Fibroblast of skin of abdomen (primary cell): ENCODE measurements at places on chromosomes 4 and X.

DNA sequence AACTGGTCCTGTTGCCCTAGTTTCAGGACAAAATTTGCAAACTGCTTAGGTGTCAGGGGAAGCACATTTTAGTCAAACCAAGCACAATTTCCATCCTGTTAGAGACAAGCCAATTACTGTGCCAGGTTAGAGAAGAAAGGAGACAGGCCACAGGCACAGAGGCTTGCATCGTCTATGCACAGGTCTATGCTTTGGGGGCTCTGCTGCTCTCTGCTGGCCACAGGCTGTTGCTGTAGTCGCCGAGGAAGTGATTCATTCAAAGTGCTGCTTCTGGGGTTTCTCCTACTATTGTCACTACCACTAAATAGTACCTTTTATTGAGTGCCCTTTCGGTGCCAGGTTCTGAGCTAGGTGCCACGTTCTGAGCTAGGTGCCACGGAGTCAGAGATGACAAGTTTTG is 45.5 kb downstream of the VGLL1 start:
- peak; percentile 29 for DNase-seq

DNA sequence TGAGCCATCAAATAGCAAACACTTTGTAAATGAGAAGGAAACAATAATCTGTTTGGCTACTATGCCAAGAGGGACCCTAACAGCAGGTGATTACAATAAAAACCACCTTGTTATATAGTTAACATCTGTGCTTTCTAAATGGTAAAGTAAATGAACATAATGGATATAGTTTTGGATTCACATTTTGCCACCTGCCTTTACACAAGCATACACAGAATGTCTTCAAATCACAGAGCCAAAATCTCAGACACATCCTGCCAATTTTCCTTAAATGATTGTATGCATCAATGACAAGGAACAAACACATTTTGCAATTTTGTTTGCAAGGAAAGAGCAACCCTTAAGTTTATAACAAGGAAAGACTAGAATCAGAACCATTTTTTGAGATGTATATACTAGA is 334.2 kb downstream of the FSTL5 start:
- DNase-seq: no peak

DNA sequence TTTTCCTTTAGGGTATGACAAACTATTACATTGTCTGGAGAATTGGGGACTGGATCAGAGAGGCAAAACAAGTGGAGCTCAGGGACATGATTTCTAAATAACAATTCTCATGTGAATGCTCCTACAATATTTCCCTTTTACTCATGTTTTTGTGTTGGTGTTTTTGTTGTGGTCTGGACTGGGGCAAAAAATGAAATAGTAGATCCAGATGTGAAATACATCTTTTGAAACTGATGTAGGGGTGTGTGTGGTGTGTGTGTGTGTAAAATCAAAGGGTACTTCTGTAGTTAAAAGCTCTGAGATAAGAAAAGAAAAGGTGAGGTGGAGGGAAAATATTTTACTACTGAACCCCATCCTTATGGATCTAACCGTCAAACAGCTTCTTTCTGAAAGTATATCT is 188.4 kb upstream of the RPL34 start:
- DNase-seq: no peak

DNA sequence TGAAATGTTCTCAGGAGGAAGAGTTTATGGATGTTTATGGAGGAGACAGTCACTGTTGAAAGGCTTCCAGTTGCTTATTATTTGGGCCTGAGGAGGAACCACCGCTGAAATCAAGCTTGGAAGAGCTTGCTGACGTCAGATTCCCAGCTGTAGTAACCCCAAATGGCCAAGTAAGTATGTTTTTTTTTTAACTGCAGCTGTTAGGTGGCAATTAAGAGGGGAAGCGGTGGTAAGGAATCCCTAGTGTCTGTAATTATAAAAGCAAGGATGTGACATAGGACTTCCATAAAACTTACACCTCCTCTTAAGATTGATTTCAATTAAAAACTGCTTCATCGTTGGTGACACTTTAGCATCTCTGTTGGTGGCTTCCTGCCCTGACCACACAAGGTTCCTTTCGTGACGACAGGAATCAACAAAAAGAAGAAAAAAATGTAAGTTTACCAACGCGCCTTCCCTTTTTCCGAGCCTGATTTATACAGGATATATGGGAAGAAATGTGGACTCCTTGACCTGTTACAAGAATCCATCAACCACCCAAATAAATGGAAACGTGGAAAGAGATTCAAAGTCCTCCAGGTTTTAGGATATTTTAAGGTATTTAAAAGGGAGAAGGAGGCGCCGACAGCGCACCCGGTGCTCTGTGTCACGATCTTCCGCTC is 884 bp downstream of the RELL1 start:
- peak; percentile 49 for DNase-seq

- DNase-seq: no peak
Observed at GRCh38 chr4:176052744-176053143, 12.9 kb upstream of the WDR17 start.

GRCh38 chr4:47531241-47531953 is 46.3 kb downstream of the ATP10D start:
- peak; percentile 85 for DNase-seq

- DNase-seq: no peak
Observed at GRCh38 chr4:122663291-122663690, 42.4 kb upstream of the IL21 start.

- DNase-seq: peak; percentile 58
Observed at GRCh38 chr4:26217961-26218676, 102.7 kb upstream of the RBPJ start.

DNA sequence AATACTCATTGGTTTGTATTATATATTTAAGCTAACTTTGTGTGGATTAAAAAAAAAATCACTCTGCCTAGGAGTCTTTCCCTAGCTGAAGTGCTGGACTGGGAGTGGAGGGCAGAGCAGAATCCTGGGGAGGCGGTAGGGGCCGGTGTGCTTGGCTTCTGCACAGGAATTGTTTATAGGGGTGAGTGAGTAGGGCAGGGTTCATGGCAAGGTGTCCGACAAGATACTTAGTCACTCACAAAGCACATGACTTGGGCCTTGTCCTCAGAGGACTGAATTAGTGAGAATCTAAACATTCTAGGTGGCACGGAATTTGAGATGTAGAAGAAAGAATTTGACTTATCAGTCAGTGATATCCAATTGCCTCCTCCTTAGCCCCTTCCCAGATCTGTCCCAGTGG is 32.2 kb downstream of the FNIP2 start:
- no peak for DNase-seq

GRCh38 chr4:42855779-42856178 is 36.7 kb upstream of the GRXCR1 start:
- DNase-seq: no peak

DNA sequence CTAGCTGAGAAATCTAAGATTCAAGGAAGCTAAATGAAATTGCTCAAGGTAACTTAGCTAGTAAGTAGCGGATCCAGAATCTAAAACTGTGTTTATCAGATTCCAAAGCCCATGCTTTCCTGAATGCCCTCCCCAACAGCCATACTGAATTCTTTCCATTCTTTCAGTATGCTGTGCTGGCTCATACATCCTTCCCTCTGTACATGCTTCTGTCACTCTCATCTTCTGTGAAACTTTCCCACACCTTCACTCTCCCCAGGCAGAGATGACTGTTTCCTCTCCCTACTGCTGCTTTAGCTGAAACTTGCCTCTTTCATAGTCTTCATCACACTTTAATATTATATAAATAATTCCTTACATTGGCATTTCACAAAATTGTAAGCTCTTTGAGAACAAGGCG is 39.3 kb upstream of the SMARCAD1 start:
- DNase-seq: no peak

DNA sequence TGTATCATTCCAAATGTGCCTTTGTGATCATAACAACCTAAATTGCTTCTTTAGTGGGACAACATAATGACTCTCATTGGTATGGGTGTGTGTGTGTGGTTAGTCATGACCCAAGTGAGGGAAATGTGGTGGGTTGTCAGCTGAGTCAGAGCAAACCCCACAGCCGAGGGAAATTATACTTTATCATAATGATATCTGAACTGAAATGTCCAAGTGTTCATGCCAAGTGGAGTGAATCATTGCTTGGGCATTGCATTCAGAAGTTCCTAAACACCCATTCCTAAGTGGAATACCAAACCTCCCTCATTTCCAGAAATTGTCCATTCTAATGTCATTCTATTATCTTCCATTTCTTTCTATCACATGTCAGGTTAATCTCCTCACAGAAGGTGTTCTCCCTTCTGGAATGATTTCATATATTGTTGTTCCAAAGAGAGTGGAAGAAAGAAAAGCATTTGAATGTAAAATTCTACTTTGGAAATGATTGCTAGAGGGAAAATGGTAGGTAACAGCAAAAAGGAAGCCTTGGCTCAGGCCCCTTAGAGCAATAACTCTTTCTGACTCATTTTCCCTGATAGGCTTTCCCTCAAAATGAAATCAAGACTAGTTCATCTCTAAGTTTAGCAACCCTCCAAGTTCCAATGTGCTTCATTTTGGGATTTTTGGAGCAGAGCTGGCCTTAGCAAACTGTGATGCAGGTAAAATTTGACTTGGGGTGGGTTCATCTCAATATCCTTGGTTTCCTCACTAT is 230.7 kb upstream of the KCNIP4 start:
- peak; percentile 91 for DNase-seq

DNA sequence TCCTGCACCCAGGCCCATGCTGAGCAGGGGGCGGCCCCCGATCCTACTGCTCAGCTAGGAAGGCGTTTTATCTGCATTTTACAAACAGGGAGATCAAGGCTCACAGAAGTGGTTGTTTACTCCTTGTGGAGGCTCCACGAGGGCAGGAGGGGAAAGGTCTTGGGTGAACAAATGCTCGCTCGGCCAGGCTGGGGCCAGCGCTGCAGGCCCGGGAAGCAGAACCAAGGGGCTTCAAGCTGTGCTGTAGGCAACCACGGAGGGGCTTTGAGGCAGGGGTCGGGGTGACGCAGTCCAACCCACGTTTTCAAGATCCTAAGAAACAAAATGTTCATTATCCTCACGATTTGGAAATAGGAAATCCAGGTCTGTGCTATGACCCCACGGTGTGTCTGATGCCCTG is 125.8 kb downstream of the HMX1 start:
- no peak for DNase-seq

DNA sequence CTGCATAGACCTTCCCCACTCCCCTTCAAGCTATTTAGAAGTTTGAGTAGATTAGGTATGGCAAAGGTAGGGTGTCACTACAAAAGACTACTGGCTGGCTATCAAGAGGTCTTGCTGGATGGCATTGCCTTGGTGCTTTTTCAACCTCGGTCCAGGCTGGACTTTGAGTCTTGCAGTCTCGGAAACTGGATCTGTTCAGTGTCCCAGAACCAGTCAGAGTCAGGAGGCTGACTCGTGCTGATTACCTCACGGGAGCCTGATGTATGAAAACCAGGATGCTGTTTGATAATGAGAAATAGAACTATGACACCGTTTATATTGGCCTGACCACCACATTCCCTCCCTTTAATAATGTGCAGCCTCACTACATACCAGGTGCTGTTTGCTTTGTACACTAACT is 2.7 kb upstream of the PHKA1 start:
- DNase-seq: no peak

DNA sequence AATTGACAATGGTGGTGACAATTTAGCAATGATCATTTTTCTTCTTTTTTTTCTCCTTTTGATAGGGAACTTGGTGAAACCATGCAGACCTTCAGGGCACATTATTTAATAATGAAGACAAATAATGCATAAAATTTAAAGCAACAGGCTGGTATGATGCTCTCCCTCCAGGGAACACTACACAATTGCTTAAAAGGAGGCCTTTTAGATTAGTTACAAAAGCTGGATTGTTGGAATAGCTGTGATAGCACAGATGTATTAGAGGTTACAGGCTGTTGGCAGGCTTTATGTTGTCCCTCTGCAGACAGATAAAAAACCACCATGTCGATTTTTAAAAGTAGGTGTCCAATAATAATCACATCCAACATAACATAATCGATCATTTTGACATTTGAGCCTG is 307.0 kb downstream of the ADGRL3 start:
- no peak for DNase-seq

DNA sequence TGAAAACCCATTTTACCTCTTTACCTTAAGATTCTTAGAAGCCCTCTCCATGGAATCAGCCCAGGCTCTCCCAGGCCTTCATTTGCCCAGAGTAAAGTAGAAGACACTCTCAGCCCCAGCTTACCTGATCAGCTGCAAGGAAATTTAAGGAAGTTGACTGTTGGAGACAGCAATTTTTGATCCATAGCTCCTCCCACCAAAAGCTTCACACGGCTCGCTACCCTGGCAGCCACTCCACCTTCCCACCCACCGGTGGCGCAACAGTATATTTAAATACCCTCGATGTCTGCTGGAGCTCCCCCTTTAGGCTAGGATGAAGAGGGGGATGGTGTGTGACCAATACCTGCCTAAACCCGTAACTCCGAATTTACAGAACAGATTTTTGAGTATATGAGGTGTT is 75.4 kb downstream of the MBNL3 start:
- DNase-seq: no peak

DNA sequence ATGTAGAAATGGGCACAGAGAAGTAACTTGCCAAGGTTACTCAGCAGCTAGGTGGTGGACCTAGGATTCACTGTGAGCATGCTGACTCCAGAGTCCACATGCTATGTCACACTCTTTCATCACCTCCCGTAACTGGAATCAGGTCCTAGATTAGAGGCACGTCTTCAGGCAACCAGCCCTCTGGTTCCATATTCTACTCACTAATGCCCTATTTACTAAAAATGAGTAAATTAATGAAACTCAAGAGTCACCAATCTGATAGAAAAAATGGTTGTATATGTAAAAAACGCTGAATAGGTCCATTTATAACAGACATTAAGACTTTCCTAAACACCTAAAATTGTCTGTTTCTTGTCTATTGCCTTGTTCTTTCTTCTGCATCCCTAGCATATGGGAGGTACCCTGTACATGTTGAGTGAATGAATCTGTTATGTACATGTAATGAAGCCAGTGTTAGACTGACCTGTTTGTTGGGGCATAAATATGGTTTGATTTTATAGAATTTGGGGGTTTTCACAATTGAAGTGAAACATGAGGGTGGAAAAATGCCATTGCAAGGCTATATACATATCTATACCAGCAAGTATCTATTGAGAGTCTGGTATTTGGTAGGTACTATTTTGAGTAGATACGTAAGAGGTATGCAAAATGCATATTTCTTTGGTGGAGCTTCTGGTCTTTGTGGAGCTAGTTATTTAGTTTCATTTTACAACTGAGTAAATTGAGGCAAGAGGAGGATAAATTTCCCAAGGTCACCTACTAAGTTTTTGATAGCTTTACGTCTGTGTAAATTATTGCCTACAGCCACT is 7.5 kb upstream of the RUFY3 start:
- DNase-seq: no peak

- no peak for DNase-seq
Observed at GRCh38 chr4:36854554-36854953, 390.0 kb upstream of the NWD2 start.

- DNase-seq: no peak
Observed at GRCh38 chr4:95325665-95326064, 223.1 kb downstream of the UNC5C start.

GRCh38 chr4:1658146-1658545 is 26.0 kb downstream of the FAM53A start:
- no peak for DNase-seq

DNA sequence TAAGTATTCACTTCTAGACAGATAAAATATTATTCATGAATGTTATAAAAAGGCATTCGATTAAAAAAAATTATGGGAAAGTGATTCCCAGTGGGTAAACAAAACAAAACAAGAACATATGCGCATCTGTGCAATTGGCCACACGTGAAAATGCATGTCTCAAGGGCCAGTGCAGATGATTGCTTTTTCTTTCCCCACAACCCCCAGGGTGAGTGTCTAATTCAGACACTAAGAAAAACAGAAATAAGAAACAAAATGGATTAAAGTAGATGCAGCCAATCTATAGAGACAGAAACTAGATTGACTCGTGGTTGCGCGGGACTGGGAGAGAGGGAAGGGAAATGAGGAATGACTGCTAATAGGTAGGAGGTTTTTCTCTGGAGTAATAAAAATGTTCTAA is 49.5 kb downstream of the GPM6A start:
- DNase-seq: no peak
